Stimulated activated CD4-positive, alpha-beta T cell treated with anti-CD3 and anti-CD28 coated beads, Interleukin-15, amount 100 ng/mL, for 24 hours (primary cell): ENCODE measurements at places on chromosomes 1 and 21.
A peak's percentile ranks its signal among the peaks of the same experiment; 100 is the strongest.

GRCh38 chr1:195766709-195767108, 841.5 kb downstream of the KCNT2 start:
- DNase-seq = no peak

DNA sequence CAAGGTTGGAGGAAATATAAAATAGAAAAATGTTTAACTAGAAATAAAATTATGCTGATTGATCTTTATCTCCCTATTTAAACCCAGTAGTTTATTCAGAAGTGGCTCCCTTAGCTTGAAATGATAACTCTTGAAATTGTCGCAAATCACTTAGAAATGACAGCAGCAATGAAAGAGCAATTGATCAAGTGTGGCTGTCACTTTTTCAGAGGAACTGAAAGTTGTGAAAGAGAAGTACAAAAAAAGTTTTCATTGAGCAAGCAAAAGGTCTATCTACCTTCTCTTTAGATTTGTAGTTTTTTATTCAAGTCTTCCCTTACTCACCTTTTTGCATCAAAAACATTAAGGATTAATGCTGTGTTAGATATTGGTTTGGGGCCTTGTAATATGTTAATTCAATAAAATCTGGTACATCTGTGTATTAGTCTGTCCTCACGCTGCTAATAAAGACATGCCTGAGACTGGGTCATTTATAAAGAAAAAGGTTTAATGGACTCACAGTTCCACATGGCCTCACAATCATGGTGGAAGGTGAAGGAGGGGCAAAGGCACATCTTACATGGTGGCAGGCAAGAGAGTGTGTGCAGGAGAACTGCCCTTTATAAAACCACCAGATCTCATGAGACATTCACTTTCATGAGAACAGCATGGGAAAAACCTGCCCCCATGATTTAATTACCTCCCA, 48.3 kb downstream of the LRRC8C start:
- no peak for DNase-seq

DNA sequence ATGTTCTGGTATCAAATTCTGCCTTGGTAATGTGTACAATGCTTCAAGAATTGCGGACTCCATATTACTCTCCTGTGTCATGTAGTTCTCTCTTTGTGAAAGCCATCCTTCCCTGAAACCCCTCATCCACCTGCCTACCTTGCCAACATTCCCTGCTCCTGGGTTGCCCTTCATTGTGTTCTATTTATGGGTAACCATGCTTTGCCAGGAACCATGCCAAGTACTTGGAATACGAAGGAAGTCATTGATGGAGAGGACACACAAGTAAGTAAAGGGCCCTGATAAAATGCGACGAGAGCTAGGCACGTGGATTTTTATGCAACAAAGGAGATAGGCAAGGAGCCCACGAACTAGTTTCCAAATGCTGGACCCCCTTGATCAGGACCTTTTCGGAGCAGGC, 300.8 kb downstream of the DISC1 start:
- no peak for DNase-seq

DNA sequence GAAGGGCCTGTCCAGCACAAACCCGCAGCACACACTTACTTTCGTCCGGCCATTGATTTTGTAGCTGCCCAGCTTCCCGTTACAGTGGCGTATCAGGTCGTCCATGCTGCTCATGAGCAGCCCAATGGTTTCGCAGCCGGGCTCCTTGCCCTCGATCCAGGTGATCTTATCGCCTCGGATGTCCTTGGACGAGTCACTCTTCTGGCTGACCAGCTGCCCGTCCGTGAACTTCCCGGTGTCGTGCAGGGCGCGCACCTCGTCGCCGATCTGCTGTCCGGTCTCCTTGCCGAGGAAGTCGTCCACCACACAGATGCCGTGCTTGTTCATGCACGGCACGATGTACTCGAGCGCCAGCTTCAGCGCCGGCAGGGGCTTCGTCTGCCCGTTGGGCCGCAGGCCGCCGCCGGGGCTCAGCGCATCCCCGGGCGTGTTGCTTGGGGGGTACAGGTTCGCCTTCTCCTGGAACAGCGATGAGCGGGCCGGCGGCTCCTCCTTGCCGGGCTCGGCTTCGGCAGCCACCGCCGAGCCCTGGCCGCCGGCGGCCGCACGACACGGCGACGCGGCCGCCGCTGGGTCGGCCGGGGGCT, 1.0 kb downstream of the EGLN1 start:
- peak; percentile 58 for DNase-seq

- no peak for DNase-seq
Observed at GRCh38 chr1:110608247-110608646, 2.1 kb upstream of the KCNA2 start.

- no peak for DNase-seq
Observed at GRCh38 chr21:42632336-42632751, 21.1 kb upstream of the PDE9A start.

GRCh38 chr1:57353654-57354053, 70.2 kb downstream of the DAB1 start:
- no peak for DNase-seq

DNA sequence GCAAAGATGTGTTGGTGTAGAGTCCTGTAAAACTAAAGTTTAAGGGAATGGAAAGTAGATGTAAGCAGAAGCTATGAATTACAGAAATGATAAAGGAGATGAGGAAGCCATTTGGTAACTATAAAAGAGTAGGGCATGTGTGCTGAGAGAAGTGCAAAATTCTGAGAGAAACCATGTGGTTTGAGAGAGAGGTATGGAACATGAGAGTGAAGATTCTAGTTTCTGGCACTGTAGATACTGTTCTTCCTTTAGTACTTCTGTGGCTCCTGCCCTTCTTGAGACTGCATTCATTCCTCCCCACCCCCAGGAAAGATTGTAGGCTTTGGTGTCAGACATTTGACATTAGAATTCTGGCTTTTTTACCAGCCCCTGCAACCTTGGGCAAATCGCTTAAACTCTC, 15.4 kb downstream of the RALGPS2 start:
- DNase-seq = no peak

DNA sequence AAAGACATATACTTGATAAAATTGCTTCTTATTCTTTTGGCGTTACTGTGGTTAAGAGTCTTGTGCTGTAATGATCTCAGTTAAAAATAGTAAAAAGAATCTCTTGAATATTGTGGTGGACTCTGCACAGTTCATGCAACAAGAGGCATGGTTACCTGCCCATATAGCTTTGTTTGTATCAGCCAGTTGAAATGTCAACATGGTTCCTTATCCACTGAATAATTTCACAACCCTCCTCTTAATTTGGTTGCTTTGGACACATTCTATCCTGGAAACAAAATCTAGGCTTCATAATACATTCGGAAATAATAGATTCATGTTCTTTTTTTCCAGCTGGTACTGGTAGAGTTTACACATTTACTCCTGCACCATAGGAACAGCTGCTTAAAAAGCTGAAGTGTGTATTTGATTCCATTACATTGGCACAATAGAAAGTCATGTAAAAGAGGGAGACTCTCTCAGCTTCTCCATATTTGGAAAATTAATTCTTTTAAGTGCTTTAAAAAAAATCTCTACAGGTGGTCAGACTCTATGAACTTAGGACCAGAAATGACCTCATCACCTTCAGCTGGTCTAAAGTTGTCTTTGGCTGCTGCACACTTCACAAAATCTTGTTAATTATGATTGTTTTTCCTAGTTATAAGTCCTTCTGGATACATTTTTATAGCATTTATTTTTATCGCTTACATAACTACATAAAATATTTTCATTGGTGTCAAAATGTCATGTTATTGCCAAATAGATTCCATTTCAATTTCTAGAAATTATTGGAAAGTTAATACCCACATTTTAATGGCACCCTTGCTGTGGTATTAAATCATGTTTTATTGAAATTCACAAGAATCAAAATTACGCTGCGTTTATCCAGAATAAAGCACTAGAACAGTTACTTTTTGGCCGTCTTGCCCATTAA, 100.2 kb downstream of the LTN1 start:
- no peak for DNase-seq

- DNase-seq = no peak
Observed at GRCh38 chr1:16326833-16327404, 25.4 kb downstream of the FBXO42 start.

DNA sequence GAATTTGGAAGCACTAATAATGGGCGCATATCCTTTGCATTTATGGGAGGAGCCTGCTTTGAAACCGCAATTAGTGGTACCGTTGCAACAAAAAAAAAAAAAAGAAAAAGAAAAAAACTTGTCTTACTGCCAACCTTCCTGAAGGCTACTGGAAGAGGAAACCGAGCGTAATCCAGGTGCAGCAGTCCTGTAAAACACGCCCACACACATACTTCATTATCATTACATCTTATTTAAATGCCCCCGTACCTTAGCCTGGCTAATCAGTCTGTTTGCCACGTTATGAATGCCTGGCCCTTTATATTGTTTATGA, 686 bp upstream of the ZNF281 start:
- no peak for DNase-seq

DNA sequence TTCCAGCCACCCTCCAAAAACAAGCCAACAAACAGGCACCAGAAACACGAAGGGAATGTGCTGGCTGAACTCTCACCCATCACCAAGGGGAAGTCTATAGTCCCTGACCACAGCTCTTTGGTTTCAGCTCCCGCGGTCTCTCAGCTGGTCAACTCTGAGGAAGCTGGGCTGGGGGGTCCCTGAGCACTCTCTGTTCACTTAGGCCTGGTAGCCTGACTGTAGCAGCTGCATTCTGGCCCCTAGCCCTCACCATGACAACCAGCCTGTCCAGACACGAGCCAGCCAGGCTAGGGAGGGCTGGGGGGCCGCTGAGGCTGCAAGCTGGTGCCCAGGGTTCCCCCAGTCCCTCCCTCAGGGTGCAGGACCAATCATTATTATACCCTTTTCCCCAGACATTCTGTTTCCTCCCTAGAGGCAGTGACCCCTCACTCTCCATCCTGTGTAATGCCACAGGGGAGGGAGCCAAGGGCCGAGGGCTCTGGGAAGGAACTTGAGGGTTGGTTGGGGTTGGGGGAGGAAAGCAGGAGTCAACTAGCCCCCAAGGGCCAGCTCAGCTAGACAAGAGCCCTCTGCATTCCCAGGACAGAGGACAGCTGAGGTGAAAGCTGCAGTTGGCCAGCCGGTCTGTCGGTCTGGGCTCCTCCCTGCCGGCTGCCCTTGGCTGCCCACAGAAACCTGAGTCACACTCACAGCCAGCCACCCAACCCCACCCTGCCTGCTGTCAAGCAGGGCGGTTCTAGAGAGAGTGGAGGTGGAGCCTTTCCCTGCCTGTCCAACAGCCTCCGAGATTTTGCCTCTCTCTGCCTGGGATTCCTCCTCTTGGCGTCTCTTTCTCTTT, 1.2 kb upstream of the TRAPPC3 start:
- DNase-seq = peak; percentile 86

DNA sequence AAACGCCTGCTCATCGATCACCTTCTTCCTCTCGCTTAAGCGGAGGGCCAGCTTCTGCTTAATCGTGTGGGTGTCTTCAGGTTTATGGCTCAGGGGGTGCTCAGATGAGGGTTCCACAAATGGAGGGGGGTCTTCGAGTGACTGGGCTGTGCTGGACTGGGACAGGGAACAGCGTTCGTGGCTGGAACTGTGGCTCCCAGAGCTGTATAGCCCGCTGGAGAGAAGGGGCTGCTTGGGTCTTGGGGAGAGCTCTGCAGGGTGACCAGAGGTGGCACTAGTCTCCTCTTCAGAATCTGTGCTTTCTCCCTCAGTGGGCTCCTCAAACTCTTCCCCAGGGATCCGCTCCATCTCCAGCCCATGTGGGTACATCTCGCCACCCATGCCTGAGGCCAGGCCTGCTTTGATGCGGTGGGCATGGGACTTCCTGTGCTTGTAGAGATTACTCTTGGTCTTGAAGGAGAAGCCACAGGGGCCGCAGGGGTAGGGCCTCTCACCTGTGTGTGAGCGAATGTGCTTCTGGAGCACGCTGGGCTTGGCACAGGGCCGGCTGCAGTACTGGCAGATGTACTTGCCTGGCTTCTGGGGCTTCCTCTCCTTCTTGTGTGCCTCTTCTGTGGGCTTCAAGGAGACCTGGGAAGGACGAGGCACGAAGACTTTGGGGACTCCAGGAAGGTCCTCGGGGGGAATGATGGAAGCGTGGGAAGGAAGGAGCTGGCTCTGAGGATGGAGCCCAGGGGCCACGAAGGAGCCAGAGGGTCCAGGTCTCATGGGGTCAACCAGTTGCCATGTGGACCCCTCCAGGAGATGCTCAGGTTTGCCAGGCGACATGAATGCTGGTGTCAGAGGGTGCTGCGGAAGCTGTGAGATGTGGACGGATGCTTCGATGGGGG, 99.4 kb upstream of the EDN2 start:
- no peak for DNase-seq

GRCh38 chr21:45592208-45592619, 50.0 kb upstream of the SLC19A1 start:
- DNase-seq = peak; percentile 82

DNA sequence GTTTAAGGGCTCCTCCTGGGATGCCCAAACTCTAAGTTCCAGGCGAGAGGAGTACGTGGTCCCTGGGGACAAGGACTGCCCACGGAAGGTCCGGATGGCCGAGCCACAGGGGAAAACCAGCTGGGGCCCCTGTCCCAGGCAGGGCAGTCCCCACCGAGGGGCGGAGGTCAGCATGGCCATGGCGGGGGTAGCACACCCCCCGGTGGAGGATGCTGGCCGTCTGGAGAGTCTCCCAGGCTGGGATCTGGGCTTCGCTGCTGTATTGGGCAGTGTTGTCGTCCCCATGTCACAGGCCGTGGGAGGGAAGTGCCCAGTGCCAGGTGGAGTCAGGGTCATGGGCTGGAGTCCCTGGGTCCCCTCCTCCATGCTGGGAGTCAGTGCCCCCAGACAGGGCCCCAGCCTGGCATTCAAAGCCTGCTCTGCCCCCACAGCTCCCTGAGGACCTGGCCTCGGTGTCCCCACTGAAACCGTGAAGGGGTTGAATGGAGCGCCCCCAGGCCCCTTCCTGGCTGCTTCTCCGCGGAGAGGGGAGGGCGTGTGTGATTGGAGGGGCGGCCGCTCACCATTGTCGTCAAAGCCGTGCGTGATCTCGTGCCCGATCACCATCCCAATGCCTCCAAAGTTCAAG, 6.8 kb downstream of the PRXL2B start:
- no peak for DNase-seq

- DNase-seq = no peak
Observed at GRCh38 chr1:62439652-62440371, 3.0 kb downstream of the USP1 start.

GRCh38 chr1:208148380-208148779, 95.8 kb downstream of the PLXNA2 start:
- DNase-seq = no peak

DNA sequence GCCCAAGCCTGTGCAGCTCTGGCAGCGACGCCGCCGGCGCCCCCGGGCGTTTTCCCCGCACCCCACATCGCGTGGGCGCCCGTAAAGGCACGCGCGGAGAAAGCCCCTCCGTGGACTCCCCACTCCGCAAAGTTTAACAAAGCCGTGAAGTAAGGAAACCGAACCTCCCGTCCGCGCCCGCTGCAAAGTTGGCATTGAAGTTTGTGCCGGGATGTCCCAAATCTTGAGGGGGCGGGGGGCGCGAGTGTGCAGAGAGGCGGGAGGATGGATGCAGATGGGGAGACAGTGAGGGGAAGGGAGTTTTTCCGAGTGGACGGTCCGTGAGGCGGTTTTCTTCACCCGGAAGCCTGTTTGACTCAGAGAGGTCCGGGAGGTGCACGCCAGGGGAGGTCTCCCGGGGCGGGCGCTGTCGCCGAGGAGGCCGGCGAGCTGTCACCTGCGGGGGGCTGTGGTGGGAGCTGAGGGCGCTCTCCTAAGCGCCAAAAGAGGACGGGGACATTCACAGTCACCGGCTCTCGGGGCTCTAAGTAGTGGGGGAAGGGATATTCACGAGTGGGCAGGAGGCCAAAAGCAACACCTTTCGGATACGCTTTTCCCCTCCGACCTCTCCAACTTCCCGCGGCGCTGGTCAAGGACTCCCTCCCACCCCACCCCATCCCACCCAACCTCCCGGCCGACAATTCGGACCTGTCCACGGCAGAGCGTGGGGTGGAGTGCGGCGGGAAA, 1.3 kb downstream of the WLS start:
- DNase-seq = no peak
